ENCODE measurements at places on chromosomes 7 and 10. TPM values are rescaled to one million over a fixed set of nuclear protein-coding genes. Genes with fewer than 3 reads are reported as not detected.

Gene FEZF1
- total RNA-seq: not detected

GRCh38 chr10:95411635-95412034 lies 120.8 kb upstream of the PDLIM1 start:
- DNase-seq: no peak

- DNase-seq: peak; percentile 52
Measured at GRCh38 chr7:151518105-151518946, 1.4 kb downstream of the RHEB start.

Gene SLF2
- total RNA-seq: 39.1 TPM

DNA sequence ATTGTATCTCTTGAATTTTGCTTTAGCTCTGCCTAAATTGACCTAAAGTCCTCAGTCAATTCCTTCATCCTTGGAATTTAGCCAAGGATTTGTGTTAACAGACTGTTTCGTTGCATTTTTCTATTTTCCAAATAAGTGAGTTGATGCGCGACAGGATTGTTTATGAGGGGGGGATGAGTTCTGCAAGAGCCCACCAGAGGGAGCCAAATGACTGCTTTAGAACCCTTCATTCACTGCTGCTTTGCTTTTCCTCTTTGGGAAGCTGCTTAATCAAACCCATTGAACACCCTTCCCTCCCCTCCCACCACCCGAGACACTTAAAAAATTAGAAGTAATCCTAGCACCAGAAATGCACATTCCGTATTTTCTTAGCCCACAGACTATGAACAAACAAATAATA lies 33.7 kb upstream of the PTF1A start:
- peak; percentile 41 for DNase-seq

Gene CCL26
- total RNA-seq: not detected

- no peak for DNase-seq
Measured at GRCh38 chr7:101171442-101171837, 6.1 kb upstream of the VGF start.

DNA sequence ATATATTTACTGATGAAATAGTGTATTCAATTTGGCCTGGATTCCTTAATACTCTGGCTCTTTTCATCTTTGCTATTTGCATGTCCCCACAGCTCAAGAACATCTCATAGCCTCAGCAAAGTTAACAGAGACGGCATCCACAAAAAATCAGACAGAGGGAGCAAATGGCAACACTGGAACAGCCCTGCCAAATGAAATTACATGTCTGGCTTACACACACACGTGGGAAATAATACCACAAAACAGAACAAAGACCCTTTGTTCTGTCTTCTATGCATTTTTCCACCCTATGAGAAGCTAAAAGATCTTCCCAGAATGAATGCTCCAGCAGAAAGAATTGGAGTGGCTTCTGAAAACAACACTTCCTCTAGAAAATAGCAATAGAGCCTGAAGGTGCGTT lies 139.5 kb downstream of the ALOX5 start:
- DNase-seq: no peak

DNA sequence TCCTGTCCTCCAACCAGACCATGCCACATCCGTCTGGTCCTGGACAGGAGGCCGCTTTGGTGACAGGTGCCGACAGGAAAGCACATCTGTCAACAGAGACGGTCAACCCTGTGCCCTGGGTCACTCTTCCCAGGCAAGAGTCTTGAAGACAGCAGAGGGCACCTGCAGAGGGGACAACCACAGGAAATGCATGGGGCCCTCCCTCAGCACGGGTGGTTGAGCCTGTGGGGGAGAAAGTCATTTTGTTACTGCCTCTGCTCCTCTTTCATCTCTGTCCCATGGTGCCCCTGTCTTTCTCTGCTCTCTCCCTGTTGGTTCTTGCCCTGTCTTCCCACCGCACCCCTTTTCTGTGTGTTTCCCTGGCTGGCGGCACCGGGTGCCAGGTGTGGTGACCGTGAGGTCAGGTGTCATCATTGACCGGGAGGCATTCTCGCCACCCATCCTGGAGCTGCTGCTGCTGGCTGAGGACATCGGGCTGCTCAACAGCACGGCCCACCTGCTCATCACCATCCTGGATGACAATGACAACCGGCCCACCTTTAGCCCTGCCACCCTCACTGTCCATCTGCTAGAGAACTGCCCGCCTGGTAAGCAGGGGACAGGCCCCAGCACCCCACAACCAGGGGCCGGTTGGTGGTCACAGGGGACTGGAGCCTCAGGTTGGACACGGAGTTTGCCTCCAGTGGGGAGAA lies 17.6 kb upstream of the VSIR start:
- DNase-seq: no peak

Gene ZFAND4
- 18.5 TPM for total RNA-seq

Gene MTG1
- 56.1 TPM for total RNA-seq

GRCh38 chr7:16933296-16934279 lies 51.8 kb upstream of the AGR3 start:
- peak; percentile 31 for DNase-seq

Gene TACC2
- not detected for total RNA-seq

Gene SP8
- not detected for total RNA-seq

Gene APBB1IP
- total RNA-seq: 78.4 TPM

DNA sequence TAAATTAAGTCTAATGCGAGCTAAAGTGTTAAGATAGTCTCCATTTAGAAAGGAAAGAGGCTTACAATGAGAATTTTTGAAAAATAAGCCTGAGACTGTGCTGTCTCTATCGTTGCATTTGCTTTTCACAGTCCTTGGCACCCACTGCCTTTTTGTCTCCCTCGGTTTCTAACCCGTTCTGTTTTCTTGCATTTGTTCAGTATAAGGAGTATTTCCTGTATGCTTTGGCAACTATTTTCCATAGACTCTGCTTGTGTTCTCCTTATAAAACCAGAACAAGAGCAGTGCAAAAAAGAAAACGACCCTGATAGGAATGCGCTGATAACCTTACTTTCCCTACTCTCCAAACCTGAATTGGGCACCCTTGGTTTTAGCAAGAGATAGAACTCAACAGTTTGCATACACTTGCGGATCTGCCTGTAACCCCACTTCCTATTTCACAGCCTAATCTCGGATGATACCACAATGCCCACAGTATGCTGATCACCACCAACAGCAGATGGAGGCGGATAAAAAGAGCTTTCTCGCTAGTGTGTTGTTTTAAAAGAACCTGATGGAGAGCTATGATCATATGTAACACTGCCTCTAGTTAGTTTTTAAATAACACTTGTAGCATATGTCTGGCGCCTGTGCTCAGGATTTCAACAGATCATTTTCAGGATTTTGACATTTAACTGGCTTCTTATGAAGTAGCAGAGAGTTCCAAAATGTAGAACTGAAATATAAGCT lies 1.6 kb upstream of the ARHGAP12 start:
- DNase-seq: peak; percentile 61

GRCh38 chr10:101123815-101124617 lies 7.1 kb upstream of the TLX1 start:
- DNase-seq: no peak

Gene NEUROG3
- total RNA-seq: not detected

- DNase-seq: no peak
Measured at GRCh38 chr7:20199015-20199737, 18.0 kb downstream of the MACC1 start.

Gene GPR15LG
- not detected for total RNA-seq

Gene NME8
- total RNA-seq: not detected

- DNase-seq: no peak
Measured at GRCh38 chr7:4604456-4604940, 77.6 kb upstream of the FOXK1 start.

DNA sequence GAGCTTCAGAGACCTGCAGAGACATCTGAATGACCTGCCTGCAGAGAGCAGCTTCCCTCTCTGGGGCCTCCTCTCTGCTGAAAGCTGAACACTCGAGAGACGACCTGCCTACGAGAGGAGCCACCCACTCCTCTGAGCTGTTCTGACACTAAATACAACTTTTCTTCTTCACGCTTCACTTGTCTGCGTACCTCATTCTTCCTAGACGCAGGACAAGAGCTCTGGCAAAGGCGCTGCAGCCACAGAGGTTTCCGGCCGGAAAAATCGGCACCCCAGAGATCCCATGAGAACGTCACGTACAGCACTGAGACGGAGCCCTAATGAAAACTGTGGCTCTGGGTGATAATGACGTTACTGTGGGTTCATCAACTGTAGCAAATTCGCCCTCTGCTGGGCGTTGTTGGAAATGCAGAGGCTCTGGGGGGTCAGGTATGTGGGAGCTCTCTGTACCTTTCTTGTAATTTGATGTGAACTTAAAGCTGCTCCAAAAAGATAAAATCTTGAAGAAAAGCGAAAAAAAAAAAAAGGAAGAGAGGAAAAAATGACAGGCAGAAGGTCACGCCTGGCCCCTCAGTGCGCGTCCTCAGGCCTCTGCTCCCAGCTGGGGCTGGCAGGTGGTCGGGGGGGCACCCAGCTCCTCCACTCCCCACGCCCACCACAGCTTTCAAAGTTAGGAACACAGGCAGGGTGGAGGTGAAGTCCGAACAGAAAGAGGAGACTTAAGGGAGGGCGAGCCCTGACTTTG lies 120.7 kb downstream of the DYNC2I1 start:
- peak; percentile 89 for DNase-seq

DNA sequence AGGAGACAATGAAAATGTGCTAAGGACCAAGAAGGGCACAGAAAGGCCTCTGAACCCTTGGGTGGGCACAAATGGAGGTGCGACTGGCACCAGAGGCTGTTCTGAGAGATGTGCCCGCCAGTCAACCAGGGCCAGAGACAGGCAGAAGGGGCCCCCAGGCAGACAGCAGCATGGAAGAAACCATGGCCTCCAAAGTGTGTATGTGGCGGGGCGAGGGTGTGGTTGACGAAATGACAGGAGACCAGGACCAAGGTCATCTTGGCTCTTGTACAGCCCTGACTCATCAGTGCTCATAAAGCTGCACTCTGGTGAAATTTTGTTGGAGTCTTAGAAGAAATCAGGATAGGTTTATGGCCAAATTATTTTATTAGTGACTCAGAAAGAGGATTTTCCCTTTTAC lies 4.0 kb upstream of the MRPS24 start:
- DNase-seq: no peak

Gene AGR3
- total RNA-seq: not detected

DNA sequence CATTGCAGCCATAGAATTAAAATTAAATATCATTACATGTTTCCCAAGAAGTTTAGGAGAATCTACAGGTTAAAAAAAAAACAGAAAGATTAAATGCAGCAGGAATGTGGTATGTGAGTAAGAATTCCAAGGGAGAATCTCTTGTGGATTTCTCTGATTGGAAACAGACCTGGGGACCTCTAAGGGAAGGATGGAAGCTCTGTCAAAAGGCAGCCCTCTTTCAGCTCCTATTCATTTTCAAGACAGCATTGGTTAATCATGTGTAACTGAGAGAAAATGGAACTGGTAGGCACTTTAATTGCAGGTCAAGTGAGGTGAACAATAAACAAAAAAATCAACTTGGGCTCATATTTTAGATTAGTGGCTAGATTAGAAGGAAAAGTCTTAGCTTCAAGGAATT lies 81.4 kb upstream of the MTPN start:
- no peak for DNase-seq

- no peak for DNase-seq
Measured at GRCh38 chr7:38881015-38881414, 28.0 kb downstream of the VPS41 start.

DNA sequence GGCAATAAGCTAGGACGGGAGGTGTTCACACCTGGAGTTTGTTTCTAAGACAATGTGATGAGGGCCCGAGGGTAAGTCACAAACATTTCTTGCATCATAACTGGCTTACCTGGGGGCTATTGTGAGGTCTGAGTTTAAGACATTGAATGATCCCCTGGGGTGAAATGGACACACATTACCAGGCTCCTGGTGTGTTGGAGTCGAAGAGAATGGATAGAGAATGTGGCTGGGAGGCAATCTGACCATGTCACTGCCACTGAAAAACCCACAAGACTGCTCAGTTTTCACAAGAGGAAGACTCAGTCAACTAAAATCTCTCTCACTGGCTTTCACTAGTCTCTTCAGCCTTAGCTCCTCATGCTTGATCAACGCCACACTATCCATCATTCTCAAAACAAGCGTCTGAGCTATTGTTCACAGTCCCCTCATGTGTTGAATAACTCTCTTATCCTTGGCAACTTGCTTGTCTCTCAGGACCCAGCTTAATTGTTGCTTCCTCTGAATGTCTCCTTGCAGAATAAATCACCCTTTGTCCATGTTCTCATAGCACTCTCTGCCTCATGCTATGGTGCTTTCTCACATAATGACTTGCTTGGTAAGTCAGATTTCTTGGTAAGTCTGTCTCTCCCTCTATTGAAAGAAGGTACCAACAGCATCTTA lies at the start of gene C10orf120:
C10orf120 (minus strand) TSS at position 51 of the 660 bp plus-strand sequence. CDS start 56 bp downstream, outside the sequence.
- DNase-seq: no peak

DNA sequence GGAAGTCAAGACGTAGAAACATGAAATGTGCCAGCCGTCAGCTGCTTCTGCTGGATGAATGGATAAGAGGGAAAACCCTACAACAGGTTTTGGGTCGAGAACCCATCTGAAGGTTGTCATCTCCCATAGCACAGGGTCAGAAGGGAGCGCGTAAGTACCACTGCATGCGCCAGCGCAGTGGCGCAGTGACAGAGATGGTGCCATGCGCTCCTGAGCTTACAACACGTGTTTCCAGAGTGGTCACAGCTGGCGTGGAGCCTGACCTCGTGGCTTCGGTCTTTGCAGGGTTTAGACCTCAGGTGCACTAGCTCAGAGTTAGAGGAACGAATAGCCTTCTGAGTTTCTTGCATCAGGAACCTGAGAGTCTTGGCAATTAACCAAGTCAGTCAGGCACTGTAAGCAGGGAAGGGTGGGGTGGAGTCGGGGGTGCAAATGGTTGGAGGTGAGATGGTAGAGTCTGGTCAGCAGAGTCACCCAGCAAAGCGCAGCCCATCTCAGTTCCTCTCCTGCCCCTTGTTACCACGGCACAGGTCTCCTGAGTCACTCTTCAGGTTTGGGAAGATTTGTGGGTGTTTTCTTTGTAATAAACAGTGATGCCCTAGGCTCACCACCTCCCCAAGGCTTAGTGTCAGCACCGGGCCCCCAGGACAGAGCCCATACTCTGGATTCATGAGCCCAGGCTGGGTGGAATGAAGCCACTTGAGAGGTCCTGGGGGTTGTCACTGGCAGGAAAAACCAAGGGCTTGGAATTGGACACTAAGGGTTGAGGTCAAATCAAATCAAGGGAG lies 84.1 kb upstream of the PPIF start:
- DNase-seq: no peak

DNA sequence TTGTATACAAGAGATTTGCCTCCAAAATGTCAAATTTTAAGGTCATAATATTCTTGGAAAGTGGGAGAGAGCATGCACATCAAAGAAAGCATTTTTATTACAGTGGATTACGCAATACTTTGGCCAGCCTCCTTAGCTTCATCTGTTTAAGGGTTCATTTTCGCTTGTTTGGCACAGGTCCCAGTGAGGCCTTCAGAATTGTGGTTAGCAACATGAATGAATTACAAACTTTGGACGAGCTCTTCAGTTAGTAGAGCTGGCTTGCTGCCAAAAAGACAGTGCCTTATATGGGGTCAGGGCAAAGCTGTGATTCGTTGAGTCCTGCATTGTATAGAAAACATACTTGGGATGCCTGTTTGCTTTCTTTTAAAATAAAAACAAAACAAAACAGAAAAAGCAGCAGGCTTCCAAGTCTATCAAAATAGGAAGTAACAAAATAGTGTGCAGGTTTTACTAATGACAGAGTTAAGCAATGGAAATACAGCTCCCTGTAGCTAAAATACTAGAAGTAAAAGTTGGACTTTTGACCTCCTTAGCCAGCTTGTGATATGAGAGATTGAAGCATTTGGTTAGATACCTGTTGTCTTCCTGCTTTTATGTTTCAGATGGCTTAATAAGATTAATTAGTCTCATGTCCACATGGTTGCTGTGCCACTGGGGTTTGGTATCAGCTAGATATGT lies 190.8 kb downstream of the MLLT10 start:
- DNase-seq: peak; percentile 71

Gene PLAC9
- total RNA-seq: not detected

GRCh38 chr7:98352621-98353020 lies 48.3 kb downstream of the BAIAP2L1 start:
- DNase-seq: no peak

GRCh38 chr7:121871188-121871587 lies 1.8 kb upstream of the PTPRZ1 start:
- no peak for DNase-seq
